ENCODE measurements at places on chromosomes 6 and 20.

DNA sequence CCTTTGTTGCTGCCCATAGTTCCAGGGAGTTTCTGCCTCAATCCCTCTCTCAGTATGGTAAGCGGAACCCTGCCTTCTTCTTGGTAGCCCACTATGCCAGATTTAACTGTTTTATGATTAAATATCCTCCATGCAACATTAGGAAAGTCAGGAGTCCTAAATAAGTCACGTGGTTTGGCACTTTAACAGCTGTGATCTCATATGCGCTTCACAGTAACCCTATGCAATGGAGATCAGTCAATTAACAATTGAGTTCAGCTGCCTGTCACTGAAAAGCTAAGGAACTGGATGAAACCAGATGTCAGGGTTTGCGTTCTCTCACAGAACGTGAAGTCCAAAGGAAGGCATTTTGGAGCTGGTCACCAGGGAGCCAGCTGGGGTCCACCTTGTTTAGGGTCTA, 81.6 kb downstream of the PSMB1 start:
- DNase-seq: no peak

DNA sequence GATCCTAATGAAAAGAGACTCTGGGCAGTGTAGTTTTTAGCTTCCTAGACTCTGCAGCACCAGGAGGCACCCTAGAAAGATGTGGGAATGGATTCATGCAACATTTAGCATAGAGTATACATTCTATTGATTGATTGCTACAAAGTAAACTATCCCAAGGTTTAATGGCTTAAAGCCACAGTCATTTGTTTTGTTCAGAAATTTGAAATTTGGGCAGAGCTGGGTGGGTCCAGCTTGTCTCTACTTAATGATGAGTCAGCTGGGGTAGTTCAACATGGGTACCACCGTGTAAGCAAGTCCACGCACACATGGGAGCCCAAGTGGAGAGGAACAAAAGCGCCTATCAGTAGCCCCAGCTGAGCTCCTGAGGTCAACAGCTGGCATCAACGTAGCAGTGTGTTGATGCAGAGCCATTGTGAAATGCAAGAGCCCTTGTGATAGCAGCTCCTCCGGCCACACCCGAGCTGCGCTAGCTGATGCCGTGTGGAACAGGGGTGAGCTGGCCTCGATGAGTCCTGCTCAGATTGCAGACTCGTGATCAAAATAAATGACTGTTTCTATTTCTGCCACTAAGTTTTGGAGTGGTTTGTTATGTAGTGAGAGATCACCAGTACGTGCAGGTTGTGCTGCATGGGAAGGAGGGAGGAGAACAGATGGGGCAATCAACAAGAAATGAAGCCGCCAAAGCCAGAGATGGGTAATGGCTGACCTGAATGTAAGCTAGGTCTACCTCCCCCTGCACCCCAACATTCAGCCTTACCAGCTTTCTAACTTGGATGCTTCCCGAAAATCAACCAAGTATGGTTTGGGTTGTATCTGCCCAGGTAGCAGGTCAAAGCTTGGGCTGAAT, 45.7 kb upstream of the TRAF3IP2 start:
- DNase-seq: no peak

DNA sequence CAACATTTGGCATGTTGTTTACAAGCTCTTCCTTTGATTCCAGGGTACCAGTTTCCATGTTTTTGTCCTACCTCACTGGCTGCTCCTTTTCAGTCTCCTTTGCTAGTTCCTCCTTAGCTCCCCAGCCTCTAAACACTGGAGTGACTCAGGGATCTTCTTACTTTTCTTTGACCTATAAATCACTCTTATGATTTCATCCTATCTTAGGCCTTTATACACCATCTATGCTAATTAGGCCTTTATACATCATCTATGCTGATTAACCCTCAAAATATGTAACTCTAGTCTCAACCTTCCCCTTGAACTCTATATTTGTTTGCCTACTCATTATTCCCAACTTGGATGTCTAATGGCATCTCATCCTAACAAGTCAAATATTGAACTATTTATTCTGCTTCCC, 9.5 kb downstream of the TMEM30A start:
- no peak for DNase-seq

GRCh38 chr6:31114970-31115849, 610 bp downstream of the PSORS1C1 start:
- no peak for DNase-seq

DNA sequence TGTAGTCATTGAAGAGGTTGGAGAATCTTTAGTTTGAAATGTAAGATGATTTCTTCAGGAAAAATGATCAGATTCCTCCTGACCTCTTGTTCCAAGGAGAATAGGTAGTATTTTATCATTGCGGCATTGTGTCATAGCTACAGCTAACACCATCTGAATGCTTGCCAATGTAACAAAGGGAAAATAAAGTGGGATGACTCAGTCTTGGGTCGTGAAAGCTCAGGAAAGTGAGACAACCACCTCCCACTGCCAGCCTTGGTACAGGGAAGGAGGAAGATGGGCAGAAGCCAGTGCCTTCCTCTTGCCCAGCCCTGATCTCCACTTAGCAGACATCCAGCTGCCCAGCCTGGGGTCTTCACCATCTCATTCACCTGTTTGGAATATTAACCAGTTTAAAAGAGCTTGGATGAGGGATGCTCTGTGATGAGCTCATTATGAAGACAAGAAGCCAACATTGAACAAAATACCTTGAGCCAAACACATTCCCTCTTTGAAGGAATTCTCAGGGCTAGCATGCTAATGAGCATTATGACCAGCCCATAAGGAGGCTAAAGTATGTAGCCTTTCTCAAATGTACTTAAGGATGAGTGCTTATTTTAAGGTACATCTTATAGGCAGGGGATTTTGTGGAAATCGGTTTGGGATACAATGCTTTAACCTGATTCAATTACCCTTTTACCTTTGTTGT, 40.0 kb upstream of the APCDD1L start:
- DNase-seq: no peak

- no peak for DNase-seq
These were observed 4.4 kb upstream of the MYLIP start for GRCh38 chr6:16124198-16125180.

DNA sequence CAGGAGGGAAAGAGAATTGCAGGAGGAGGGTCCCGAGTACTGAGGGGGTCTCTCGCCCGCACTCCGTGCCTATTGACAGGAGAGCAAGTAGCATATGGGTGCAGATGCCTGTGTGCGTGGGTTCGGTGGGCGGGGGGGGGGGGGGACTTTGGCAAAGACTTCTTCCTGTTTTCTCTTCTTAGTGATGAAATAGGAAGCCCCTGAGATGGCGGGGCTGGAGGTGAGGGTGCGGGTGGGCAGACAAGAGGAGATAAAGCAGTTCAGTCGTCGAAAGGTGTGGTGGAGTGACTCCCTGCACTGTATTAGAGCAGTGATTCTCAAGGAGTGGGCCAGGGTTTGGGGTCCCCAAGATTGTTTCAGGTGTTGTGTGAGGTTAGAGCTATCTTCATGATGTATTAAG, 3.7 kb downstream of the NAA20 start:
- no peak for DNase-seq

DNA sequence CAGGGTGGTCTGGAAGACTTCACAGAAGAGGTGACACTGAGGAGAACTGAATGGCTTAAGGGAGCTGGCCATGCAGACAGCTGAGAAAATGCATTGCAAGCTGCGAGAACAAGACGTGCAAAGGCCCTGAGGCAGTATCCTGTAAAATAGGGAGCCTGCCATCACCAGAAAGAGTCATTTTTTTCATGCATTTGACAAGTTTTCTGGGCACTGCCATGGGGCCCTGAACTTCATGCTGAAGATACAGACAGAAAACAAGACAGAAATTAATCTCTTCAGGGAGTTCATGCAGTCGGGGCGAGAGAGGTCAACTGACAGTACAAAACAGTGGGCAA, 28.9 kb upstream of the NFATC2 start:
- DNase-seq: no peak

DNA sequence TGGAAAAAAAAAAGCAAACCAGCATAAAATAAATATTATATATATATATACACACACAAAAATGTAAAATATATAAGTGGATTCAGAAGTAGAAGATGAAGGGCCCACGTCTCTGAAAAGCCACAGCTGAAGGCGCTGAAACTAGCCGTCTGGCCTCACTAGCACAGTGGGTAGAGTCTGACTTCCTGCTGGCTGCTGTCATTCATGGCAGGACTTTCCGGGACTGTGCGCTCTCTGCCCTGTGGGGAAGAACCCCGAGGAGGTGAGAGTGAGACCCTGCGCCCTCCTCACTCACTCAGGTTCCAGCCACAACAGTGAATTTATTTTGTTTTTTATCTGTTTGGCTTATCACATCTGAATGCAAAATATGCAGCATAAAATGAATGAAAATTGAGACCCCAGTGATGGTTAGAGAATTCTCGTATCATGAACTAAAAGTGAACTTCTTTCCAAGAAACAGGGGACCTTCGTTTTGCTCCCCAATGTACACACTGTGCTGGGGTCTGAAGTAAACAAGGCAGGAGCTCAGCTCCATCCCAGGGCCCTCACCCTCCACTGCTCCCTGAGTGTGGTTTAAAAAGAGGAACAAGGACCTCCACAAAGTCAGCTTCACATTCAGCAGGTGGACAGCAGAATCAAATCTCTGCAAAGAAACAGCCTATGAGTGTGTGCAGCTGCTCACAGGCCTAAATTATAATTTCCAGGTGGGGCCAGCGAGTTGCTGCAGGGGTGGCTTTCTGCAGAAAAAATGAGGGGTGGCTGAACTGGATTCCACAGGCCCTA, 1.3 kb upstream of the RAMACL start:
- DNase-seq: no peak

- DNase-seq: no peak
These were observed 188.2 kb downstream of the PLCB1 start for GRCh38 chr20:8320306-8320705.

- no peak for DNase-seq
These were observed 843.8 kb upstream of the GJE1 start for GRCh38 chr6:141288947-141289346.

- DNase-seq: no peak
These were observed 97.2 kb downstream of the CD2AP start for GRCh38 chr6:47574789-47575188.
